Mesothelial cell of epicardium (in vitro differentiated cells): ENCODE measurements at places on chromosomes 6 and 20.

GRCh38 chr6:18693881-18694280 is 306.7 kb downstream of the RNF144B start:
- H3K36me3 ChIP-seq = no peaks in the 10 kb centered on the region
- no peak overlapping the region for H3K4me3 ChIP-seq
- H3K27me3 ChIP-seq = peaks cover 17% of the 10 kb centered on the region
- peaks cover 14% of the 10 kb centered on the region for H3K4me1 ChIP-seq

- DNase-seq = no peak
- H3K27ac ChIP-seq = peak overlapping the region; percentile 81
- H3K4me3 ChIP-seq = no peak overlapping the region
- no peaks in the 10 kb centered on the region for H3K36me3 ChIP-seq
Observed at GRCh38 chr6:80959034-80959433, 793.4 kb downstream of the TENT5A start.

DNA sequence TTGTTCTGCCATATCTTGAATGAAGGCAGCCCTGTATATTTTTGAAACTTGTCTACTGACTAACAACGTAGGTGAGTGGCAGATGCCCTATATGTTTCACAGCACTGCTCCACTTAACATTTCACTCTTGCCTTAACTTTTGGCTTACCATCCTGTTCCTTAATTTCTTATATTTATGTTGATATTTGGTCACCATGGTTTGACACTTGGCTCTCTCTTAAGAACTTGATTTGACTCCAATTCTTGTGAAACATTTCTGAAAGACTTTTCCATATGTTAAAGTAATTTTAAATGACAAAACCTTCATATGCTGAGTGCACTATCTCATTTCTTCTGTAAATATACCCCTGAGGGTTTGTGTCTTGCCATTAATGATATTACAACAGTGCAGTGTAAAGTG is 434.3 kb upstream of the IMPG1 start:
- H3K27me3 ChIP-seq = no peaks in the 10 kb centered on the region
- DNase-seq = no peak
- no peak overlapping the region for H3K4me3 ChIP-seq
- H3K4me1 ChIP-seq = peaks cover 5% of the 10 kb centered on the region
- no peaks in the 10 kb centered on the region for H3K36me3 ChIP-seq

GRCh38 chr6:149373511-149373910 is 26.6 kb upstream of the SUMO4 start:
- H3K4me3 ChIP-seq = no peak overlapping the region
- no peak overlapping the region for H3K27ac ChIP-seq
- no peak for DNase-seq
- H3K27me3 ChIP-seq = no peaks in the 10 kb centered on the region
- peaks cover 21% of the 10 kb centered on the region for H3K36me3 ChIP-seq

DNA sequence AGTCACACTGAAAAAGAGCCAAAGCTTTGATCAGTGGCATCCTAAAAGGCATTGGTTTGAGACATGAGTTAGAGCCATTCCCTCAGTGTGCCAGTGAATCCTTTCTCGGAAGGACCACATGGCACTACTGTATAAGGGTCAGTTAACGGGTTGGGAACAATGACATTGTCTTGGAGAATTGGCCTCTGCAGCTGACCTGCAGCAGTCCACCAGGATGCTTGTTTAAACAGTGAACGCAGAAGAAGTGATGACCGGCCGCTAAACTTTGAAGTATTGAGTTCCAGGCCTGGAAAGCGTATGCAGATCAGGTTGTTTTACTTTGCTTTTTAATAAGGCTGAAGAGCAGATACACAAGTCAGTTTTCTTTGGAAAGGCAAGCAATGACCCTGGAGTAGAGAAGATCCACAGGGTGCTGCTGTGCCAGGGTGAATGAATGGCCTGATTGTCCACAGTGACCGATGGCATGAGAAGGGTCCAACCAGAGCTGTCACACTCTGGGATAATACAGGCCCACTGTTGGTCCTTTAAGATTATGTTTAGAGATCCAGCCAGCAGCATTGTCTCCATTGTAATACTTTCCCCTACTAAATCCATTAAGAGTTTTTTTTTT is 57.8 kb downstream of the GMPR start:
- no peaks in the 10 kb centered on the region for H3K36me3 ChIP-seq
- no peak overlapping the region for H3K27ac ChIP-seq
- no peak for DNase-seq

GRCh38 chr6:56091159-56091869 is 156.1 kb downstream of the COL21A1 start:
- no peak for DNase-seq
- peaks cover 22% of the 10 kb centered on the region for H3K36me3 ChIP-seq
- H3K4me1 ChIP-seq = peaks cover 14% of the 10 kb centered on the region
- H3K4me3 ChIP-seq = no peak overlapping the region
- no peaks in the 10 kb centered on the region for H3K27me3 ChIP-seq
- H3K27ac ChIP-seq = peak overlapping the region; percentile 87

DNA sequence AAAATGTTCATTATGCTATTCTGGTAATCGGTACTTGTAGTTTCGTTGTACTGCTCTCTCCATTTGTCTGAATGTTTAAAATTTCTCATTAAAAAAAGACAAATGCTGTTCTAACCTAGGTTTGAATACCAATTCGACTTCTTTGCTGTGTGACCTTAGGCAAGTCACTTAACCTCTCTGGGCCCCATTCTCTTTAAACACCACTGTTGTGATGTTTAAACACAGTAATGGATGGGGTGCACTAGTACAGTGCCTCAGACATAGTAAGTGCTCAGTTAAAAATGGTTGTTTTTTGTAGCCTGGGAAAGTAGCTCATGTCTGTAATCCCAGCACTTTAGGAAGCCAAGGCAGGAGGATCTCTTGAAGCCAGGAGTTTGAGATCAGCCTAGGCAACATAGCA is 138.5 kb downstream of the MRPL14 start:
- no peak for DNase-seq
- H3K36me3 ChIP-seq = no peaks in the 10 kb centered on the region
- H3K27me3 ChIP-seq = peaks cover 11% of the 10 kb centered on the region

DNA sequence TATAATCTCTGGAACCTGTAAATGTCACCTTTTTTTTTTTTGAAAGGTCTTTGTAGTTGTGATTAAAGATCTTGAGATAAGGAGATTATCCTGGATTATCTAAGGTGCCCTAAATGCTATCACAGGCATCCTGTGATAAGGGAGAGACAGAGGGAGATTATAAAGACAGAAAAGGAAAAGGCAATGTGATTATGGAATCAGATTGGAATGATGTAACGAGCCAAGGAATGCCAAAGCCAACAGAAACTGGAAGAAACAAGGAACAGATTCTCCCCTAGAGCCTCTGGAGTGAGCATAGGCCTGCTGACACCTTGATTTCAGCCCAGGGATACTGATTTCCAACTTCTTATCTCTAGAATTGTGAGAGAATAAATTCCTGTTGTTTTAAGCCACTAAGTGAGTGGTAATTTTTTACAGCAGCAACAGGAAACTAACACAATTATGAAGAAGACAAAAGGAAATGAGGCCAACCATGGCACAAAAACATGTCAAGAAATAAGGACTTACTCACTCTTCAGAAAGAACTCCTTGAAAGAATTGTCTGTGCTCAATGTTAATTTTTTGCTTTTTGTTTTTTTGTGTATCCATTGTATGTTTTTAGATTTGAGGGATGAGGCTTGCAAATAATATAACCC is 82.7 kb downstream of the CFAP61 start:
- no peak overlapping the region for H3K4me3 ChIP-seq
- H3K36me3 ChIP-seq = no peaks in the 10 kb centered on the region
- H3K4me1 ChIP-seq = no peaks in the 10 kb centered on the region
- DNase-seq = no peak
- H3K27me3 ChIP-seq = no peaks in the 10 kb centered on the region
